ENCODE measurements at places on chromosomes 5 and 9. TPM values are rescaled to one million over a fixed set of nuclear protein-coding genes. Genes with fewer than 3 reads are reported as not detected.

- DNase-seq: no peak
Observed at GRCh38 chr5:100838048-100838473, 65.0 kb downstream of the ST8SIA4 start.

- no peak for DNase-seq
Observed at GRCh38 chr5:135916638-135917263, 21.1 kb upstream of the IL9 start.

GRCh38 chr5:153456354-153456753 is 34.1 kb upstream of the GRIA1 start:
- DNase-seq: no peak

DNA sequence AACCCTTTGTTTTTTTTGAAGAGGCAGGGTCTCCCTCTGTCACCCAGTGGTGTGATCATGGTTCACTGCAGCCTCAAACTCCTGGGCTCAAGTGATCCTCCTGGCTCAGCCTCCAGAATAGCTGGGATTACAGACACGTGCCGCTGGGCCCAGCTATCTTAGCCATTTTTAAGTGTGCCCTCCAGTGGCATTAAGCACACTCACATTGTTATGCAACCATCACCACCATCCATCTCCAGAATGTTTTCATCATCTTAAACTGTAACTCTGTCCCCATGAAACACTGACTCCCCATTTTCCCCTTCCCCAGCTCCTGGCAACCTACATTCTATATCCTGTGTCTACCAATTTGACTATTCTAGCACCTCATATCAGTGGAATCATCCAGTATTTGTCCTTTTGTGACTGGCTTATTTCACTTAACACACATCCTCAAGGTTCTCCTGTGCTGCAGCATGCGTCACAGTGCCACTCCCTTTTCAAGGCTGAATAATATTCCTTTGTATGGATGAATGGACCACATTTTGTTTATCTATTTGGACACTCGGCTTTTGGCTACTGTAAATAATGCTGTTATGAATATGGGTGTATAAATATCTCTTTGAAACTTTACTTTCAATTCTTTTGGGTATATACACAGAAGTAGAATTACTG is 12.5 kb upstream of the RAPGEF1 start:
- DNase-seq: no peak

GRCh38 chr5:178580271-178580955 is 9.8 kb downstream of the COL23A1 start:
- DNase-seq: no peak

DNA sequence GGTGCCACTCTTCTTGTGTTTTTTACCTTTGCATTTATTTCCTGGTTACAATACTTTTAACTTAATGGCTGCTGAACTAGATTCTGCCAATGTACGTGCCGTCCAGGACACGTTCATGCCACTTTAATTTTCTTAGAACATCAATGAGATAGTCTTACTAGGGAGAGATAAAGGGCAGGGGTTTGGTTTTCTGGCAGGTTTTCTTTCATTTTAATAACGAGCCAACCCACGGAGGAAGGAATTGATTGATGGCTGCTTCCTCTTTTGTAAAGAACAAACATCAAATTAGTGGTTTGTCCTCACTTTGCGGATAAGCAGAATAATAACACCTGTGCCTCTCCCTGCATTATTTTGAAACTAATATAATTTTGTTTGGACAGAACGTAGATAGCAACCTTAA is 135.7 kb downstream of the DOCK8 start:
- no peak for DNase-seq

DNA sequence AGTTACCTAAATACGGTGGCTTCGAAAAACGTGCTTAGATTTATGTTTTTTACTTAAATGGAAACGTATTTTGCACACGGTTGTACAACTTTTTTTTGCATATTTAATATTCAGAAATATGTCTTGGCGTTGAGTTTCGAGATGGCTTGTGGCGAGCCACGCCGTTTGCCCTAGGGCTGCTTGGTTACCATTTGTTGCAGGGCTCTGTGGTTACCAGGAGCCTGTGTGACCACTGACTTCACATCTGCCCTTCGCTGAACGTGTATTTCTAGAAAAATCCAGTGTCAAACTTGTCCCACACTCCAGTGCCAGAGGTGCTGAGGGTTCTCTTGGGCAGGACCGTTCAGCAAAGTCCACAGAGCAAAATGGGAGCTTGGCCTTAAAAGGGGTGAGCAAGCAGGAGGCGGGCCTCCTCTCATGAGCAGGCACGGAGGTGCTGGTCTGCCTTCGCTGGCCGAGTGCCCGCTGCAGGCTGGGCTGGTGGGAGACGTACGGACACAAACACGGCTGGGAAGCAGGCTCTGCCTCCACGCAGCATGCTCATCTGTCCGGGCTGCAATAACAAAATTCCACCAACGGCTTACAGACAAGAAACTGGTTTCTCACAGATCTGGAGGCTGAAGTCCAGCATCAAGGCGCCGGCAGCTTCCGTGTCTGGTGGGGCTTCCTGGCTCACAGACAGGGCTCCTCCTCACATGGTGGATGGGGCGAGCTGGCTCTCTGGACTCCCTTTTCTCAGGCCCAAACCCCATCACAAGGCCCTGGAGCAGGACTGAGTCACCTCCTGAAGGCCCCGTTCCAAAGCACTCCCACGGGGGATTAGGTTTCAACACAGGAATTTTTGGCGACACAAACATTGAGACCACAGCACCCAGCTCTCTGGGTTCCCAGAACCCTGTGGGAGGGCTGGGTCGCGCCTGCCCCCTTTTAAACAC is 5.4 kb downstream of the MRPL36 start:
- DNase-seq: peak; percentile 95

DNA sequence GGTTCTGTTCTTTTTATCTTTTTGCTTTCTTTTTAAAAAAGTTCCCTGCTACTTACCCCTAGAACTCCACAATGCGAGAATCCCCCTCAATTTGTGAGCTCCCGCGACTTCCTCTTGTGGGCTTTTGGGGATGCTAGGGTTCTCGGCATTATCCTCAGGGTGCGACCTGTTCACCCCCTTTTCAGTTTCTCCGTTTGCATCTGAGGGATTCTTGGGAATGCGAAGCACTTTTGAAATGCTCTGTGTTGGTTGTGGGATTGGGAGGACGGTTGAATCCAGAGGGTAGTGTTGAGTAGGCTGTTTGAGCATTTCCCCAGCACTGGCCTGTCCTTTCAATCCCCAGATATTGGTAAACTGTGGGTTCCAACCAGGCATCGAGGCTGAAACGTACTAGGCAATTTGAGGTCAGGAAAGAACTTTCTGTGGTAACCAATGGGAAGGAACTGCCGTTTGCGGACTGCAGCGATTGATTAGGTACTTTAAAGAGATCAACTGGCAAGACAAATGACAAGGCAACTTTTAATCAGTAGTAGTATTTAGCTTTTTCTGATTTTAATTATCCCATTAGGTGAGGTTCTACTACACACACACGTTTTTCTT is 415 bp downstream of the XRCC4 start:
- peak; percentile 41 for DNase-seq

GRCh38 chr9:131774636-131775035 is 34.8 kb upstream of the RAPGEF1 start:
- DNase-seq: no peak

DNA sequence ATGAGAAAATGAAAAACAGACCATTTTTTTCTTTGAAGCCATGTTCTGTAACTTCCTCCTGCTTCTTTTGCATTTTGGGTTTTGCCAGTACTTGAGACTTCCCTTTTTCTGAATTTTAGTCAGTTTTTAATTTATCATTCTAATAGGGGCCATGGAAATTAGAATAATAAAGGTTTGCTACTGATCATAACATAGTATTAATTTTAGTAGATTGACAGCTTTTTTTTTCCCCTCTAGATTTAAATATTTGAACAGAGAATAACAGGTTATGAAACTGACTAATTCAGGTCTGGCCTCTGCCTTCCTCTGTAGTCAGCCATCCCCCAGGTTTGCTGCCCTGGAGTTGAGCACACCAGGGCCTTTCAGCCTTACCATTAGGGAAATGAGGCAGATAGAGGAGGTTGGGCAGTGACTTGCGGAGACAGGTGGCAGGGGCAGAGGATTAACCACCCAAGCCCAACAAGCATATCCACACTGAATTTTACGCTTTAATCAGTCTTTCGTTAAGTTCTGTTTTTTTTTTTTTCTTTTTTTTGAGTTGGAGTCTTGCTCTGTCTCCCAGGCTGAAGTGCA is 80.1 kb upstream of the TNFAIP8 start:
- no peak for DNase-seq

GRCh38 chr9:121322037-121322736 is 47.9 kb downstream of the STOM start:
- peak; percentile 94 for DNase-seq

GRCh38 chr9:129944506-129945116 is 98.4 kb downstream of the FNBP1 start:
- DNase-seq: no peak

GRCh38 chr5:16471387-16471786 is 5.8 kb upstream of the ZNF622 start:
- DNase-seq: no peak

- DNase-seq: peak; percentile 86
Observed at GRCh38 chr5:180343110-180343830, 9.9 kb downstream of the GFPT2 start.

SH3RF2 gene
- 8.6 TPM for total RNA-seq

PRRX2 gene
- total RNA-seq: not detected

DMRTA1 gene
- 6.1 TPM for total RNA-seq

SLC6A18 gene
- not detected for total RNA-seq

KCNMB1 gene
- total RNA-seq: 0.14 TPM

CCL27 gene
- not detected for total RNA-seq

PPP1R26 gene
- 10.6 TPM for total RNA-seq

CA9 gene
- total RNA-seq: not detected

ZNF622 gene
- total RNA-seq: 56.4 TPM

Data from astrocyte (in vitro differentiated cells and primary cell).